ENCODE measurements at places on chromosomes 4 and X.

- DNase-seq: no peak
Observed at GRCh38 chr4:113844369-113844768, 82.8 kb upstream of the CAMK2D start.

DNA sequence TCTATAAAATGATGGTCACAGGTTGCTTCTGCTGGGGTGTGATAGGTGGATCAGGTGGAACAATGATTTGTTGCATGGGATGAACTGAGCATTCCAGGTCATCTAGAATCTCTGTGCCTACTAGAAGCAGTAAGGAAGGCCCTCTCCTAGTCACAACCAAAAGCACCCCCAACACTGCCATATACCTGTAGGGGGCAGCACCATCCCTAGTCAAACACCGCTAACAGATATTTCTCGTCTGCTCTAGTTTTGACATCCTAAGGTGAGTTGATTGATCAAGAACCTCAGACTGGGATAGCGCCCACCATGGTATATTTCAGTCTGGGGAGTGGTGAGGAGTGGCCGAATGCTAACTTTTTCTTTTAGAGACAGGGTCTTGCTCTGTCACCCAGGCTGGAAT, 160.2 kb downstream of the NHS start:
- no peak for DNase-seq

DNA sequence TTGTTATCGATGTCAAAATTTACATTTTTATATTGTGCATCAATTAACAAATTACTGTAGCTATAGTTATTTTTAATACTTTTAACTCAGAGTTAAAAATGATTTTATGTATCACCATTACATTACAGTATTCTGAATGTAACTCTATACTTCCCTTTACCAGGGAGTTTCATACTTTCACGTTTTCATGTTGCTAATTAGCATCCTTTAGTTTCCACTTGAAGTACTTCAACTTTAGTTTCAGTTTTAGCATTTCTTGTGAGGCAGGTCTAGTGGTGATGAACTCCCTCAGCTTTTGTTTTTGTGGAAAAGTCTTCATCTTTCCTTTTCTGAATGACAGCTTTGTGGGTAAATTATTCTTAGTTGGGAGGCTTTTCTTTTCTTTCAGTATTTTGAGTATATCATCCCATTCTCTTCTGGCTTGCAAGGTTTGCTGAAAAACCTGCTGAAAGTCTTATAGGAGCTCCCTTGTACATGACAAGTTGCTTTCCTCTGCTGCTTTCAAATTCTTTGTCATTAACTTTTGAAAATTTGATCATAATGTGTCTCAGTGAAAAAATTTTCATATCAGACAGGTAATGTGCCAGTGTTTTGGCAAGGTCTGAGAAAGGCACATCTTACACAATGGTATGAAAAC, 9.8 kb upstream of the CISD2 start:
- no peak for DNase-seq

- no peak for DNase-seq
Observed at GRCh38 chr4:189516902-189517301, 423.8 kb upstream of the FRG1 start.

DNA sequence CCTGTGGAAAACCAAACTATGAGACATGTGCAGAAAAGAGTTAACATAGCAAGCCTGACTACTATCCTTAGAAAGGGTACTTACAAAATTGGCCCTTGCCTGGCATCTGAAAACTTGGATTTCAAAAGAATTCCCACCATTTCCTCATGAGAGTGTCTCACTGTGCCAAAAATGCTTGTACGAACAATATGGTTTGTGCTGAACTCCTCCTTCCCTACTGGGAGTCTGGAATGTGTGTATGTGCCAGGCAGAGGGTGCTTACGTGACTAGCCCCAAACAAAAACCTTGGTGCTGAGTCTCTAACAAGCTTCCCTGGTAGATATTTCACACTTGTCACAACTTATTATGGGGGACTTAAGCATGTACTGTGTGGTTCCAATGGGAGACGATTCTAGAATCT, 81.7 kb upstream of the GIMD1 start:
- DNase-seq: no peak

DNA sequence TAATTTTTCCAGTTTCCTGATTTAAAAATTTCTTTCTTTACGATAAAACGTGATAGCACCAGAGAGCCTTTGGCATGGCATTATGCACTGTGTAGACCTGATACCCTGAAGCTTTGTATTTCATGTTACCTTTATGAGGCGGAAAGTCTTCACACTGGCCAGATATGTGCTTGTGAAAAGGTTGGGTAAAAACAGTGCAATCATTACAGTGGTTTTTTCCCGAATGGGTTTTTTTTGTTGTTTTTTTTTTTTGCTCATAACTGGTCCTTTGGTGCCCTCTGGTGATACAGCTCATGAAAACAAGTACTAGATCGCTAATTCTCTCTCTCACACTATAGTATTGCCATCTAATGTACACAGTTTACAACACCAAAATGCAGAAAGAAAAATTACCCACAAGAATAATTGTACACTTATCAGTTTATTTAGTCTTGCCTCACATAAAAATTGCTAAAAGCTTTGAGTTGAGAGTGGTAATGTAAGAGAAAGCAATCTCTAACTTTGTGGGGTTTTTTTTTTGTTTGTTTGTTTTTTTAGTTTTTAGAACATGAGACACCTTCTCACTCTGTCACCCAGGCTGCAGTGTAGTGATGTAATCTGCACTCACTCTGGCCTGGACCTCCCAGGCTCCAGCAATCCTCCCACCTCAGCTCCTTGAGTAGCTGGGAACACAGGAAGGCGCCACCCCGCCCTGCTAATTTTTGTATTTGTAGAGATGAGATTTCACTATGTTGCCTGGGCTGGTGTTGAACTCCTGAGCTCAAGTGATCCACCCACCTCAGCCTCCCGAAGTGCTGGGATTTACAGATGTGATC, 21.3 kb downstream of the SPCS3 start:
- DNase-seq: peak; percentile 45

- DNase-seq: no peak
Observed at GRCh38 chr4:143391895-143392294, 55.2 kb downstream of the GAB1 start.

DNA sequence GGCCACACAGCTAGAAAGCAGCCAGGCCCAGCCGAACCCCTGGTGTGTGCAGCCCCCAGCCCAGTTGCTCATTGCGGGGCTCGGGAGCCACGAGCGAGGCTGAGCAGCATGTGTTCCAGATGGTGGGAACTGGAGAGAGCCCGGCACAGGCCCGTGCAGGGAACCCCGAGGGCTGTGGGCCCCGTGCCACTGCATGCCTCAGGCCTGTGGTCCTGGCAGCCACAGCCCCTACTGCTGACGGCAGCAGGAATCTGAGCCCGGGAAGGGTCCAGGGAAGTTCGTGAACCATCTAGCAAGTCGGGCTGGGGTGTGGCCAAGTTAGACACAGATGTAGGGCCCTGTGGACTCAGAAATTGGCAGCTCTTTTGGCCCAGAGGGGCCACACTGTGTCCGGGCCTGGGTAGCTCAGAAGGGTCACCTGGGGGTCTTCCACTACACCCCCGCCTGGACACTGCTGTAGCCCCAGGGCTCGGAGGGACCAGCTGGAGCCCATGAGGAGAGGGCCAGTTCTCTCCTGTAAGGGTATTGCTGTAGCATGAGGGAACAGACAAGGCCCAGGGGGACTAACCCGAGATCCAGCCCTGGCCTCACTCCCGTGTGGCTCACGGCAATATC, 12.1 kb downstream of the HTRA3 start:
- no peak for DNase-seq

DNA sequence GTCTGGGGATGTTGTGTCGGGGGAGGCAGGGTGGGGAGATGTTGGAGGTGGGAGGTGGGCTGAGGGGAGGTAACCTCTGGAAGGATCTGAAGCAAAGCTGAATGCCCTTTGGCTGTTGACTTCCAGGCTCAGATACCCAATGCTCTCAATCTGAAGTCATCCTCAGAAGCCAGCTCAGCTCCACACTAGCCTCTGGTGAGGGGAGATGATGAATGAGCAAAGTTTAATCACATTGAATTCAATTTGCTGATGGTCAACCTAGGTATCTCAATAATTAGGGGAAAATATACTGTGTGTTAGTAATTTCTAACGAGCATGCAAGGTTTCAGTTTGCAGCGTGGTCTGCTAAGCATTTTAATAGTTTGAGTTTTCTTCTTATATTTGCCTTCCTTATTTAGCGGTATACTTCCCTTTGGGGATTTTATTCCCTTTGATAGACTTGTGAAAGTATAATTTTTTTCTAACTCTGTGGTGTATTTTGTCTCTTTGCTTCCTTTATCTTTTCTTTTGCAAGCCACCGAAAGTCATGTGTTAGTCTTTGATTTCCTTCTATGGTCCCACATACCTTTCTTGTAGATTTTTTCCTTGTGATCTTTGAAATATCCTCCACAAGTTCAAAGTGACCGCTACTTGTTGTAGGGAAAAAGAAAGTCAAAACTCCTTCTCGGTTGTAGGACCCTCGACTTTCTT, 146.3 kb upstream of the LEF1 start:
- DNase-seq: no peak

GRCh38 chr4:184167576-184167975, 50.1 kb downstream of the ENPP6 start:
- DNase-seq: no peak

DNA sequence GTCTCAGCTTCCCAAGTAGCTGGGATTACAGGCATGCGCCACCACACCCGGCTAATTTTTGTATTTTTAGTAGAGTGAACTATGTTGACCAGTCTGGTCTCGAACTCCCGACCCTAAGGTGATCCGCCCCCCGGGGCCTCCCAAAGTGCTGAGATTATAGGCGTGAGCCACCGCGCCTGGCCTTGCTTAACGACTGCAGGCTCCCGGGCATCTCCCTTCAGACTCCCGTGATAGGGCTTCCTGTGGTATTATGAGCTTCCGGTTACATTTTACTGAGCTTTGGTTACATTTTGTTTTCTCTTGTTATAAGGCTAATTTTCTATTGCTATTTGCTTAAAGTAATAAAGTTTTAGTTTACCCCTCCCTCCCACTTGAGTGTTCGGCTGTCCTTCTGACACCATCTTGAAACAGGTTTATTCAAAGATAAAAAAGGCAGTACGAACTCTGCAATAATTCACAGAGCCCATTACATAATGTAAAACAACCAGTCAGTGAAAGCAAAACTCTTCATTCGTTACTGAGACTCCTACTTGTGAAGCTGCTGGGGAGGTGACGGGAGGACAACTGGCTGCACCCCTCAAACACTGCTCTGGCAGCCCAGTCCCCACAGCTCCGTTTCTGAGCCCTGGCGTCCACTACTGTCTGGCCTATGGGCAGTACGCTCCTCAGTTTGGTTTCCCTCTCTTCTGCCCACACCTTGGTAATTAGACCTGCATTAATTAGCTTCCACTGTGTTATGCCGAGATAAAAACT, 795.7 kb upstream of the SLIT2 start:
- no peak for DNase-seq

- DNase-seq: no peak
Observed at GRCh38 chr4:39770471-39770870, 72.5 kb downstream of the UBE2K start.

DNA sequence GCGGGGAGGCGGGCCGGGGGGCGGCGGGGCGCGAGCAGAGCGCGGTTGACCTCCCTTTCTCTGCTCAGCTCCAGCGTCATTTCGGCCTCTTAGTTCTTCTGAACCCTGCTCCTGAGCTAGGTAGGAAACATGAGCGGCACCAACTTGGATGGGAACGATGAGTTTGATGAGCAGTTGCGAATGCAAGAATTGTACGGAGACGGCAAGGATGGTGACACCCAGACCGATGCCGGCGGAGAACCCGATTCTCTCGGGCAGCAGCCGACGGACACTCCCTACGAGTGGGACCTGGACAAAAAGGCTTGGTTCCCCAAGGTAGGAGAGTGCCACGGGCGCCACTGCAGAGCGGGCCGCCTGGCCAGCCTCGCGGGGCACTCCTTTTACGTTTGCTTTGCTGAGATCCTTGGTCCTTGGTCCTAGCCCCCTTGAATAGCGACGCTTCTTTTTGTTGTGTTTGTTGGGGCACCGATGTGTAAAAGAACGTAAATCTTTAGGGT, at the start of gene HTATSF1:
HTATSF1 (plus strand) TSS at position 37 of the 497 bp plus-strand sequence; CDS start at position 130, 93 bp downstream.
- DNase-seq: no peak

DNA sequence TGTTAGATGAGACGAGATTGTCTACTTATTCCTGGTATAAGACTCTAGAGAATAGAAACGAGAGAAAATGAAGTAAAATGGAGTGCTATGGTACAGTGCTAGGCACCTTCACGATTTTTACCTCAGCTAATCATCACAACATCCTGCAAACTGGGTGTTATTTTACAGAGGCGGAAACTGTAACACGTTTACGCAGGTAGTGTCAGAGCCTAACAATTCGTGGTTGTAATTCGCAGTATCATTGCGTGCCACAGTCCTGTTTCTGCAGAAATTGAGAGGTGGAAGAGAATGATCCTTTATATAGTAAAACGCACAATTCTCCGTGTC, 383 bp upstream of the TBC1D19 start:
- DNase-seq: no peak

GRCh38 chr4:155529272-155529671, 137.4 kb upstream of the GUCY1A1 start:
- no peak for DNase-seq

GRCh38 chrX:98405376-98405775, 1521.7 kb downstream of the RPA4 start:
- no peak for DNase-seq

GRCh38 chrX:72208126-72208800, 26.7 kb downstream of the PIN4 start:
- no peak for DNase-seq

DNA sequence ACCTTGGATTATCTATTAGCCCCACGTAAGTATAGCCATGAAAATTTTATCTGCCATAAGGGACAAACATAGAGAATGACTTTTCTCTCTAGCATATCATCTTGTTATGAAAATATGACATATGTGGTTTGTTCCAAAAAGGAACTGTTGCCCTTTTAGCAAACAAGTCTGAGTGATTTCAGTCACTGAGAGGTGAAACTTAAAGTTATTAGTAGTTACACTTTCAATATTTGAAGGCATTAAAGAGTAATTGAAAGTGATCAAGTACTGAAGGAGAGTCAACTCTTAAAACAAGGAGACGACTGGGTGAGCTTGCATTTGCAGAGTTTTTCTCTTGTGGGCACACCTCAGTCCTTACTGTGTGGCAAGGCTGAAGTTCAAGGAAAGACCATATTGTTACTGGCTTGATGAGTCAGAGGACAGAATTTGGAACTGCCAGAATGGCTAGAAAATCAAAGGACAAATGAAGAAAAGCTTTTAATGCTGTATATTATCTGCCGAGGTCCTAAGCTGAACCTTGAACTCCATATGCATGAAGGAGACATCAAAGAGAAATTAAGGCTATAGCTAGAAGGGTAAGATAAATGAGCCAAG, 205.1 kb upstream of the EMCN start:
- DNase-seq: no peak

GRCh38 chr4:76600447-76600846, 165.4 kb downstream of the SHROOM3 start:
- DNase-seq: no peak
